ENCODE measurements at places on chromosomes 12 and 14.

DNA sequence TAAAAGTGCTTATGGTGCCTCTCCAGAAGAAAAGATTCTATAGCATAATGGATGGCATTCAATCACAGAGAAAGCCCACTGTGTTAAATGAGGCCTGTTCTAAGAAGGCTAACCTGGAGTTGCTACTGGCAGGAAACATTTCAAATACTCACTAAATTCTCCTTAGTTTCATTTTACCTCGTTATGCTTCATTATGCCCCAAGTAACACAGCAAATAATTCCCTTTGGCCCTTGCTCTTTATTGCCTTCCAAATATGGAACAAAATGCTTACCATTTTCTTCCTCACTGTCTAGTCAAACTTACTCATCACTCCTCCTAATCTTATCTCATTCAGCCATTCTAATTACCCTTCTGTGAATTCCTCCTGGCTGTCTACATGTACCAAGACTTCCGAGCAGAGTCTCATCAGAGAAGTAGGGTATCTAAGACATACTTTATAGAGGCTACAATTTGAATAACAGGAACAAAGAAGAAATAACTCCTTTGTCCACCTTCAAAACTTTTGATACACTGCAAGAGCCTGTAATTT lies 292.1 kb upstream of the CLEC14A start:
- no peak for DNase-seq

- DNase-seq: no peak
Measured at GRCh38 chr14:85554106-85554505, 24.2 kb downstream of the FLRT2 start.

DNA sequence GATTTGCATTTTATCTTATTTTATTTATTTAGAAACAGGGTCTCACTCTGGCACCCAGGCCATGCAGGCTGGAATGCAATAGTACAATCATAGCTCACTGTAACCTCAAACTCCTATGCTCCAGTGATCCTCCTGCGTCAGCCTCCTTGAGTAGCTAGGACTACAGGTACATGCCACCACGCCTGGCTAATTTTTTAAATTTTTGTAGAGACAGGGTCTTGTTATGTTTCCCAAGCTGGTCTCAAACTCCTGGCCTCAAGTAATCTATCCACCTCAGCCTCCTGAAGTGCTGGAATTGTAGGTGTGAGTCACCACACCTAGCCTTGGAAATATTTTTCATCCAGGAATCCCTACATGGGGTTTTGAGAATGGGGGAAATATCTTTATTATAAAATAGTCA lies 84.6 kb downstream of the MAPKAPK5 start:
- no peak for DNase-seq

- no peak for DNase-seq
Measured at GRCh38 chr14:46581036-46581671, 70.4 kb downstream of the RPL10L start.

GRCh38 chr14:64812412-64812811 lies 67.3 kb downstream of the SPTB start:
- no peak for DNase-seq

DNA sequence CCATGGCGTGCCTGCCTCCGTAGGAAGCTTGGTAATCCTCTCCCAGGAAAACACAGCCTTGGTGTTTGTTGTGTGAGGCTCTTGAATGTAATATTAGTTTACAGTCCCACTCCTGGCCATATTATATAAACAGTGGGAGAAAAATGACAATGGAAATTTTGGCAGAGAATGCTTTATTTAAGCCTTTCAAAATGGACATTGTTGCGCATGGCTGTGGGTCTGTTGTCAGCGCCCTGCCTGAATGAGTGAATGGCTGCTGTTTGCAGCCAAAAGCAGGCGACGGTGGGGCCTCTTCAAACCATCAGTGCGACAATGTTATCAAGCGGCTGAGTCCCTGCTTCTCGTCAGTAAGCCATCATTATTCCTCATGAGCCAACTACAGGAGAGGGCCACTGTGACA lies 201.8 kb upstream of the RMST start:
- DNase-seq: no peak

DNA sequence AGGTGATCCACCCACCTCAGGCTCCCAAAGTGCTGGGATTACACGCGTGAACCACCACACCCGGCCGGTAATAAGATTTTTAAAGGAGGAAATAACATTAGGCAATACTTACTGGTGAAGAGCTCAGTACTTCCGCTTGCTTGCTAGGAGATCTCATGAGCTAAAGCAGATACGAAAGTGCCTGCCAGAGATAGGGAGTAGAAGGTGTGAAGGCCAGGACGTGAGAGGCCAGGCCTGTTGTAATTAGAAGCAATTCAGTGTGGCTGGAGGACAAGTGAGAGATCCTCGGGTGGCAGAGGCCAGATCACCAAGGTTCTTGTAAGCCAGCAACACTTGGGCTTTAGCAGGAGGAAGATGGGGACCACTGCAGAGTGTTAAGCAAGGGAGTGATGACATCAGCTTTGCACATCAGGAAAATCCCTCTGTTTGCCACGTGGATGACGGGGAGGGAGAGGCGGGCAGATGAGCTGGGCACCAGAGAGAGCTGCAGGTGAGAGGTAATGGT lies 7.6 kb downstream of the TECPR2 start:
- no peak for DNase-seq

DNA sequence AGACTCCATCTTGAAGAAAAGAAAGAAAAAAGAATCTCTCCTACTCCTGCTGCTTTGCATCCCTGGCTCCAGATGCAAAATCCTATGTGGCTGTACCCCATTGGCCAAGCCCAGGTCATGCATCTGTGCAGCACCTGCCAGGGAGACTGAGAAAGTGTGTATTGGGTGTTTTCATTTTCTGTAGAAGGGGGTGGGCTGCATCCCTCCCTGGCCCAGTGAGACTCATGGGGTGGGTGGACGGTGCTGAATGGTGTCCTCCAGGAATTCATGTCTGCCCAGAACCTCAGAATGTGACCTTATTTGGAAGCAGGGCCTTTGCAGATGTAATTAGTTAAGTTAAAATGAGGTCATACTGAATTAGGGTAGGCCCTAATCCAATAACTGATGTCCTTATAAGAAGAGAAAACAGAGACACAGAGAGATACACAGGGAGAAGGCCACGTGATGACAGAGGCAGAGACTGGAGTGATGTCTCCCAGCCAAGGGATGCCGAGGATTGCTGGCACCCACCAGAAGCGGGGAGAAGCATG lies 23.2 kb downstream of the MOAP1 start:
- DNase-seq: no peak

DNA sequence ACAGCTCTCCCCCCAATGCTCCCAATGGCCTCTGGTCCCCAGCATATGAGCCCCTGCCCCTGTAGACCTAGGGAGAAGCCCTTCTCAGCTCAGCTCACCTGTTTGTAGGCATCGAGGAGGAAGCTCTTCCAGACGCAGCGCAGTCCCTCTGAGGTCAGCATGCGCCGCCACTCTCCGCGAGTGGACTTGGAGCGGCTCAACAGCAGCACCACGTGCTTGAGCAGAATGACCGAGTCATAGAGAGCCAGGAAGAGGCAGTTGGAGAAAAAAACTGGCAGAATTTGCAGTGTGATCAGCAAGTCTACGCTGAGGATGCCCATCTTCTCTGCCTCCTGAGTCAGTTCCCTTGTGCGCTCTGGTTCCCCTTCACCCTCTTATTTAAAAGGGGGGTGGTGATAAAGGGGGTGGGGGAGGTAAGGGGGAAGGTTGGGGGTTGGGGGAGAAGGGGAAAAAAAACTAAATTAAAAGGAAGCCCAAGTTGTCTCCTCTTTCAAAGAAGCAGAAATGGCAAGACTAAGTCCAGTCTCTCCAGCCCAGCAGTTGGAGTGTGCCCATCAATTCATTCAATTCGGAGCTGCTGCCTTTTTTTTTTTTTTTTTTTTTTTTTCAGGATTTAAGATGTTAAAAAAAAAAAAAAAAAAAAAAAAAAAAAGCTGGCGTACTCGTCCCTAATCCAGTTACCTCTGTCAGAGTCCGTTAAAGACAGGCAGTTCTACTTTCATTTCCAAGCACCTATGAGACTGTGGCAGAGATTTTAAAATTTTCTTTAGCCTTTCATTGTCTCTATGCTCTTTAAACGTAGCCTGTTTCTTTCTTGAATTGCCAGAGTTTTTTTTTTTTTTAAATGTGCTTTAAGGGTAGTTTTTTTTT lies at the start of gene DIO2:
Gene DIO2 (minus strand): TSS at position 352 of the 870 bp plus-strand sequence. CDS start 32 bp downstream, at position 320.
- DNase-seq: no peak

DNA sequence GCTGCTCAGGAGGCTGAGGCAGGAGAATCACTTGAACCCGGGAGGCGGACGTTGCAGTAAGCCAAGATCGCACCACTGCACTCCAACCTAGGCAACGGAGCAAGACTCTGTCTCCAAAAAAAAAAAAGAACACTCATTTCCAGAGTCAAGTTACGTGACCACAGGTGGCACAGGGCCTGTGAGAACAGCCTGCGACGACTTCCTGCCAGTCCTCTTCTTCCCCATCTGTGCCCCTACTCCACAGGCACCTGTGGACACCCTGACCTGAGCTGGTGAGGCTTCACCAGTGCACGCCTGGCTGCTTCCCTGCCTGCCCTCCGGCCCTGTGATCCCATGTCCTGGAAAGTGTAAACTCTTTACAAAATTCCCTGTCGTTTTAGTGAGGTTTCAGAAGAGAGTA lies 77.7 kb downstream of the PPP2R5C start:
- no peak for DNase-seq

DNA sequence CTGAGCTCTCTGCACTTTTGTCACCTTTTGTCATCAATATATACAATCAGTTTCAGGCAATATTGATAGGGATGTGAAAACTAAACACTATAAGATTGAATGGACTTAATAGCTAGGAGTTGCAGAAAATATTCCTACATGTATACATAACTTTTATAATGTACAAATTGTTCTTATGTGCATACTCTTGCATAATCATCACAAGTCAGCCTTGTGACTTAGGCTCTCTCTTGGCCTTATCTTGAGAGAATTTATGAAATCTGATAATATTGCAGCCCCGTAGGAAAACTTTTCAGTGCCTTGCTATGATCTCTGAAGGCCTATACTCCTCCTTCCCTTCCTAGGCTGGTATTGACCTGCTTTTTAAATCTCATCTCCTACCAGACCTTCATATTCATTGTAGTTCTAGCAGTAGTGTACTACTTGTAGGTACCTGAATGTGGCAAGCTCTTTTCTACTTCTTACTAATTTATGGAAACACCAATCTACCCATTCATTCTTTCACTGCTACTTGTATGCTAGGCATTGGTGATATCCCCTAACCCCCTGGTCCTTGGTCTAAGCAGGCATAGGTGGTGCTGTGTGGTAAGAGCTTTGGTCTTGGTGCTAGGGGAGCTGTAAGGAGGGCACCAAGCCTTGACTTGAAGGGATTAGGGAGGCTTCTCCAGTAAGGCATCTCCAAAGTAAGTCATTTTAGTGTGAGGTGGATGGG lies 100.0 kb downstream of the PRKCH start:
- no peak for DNase-seq

DNA sequence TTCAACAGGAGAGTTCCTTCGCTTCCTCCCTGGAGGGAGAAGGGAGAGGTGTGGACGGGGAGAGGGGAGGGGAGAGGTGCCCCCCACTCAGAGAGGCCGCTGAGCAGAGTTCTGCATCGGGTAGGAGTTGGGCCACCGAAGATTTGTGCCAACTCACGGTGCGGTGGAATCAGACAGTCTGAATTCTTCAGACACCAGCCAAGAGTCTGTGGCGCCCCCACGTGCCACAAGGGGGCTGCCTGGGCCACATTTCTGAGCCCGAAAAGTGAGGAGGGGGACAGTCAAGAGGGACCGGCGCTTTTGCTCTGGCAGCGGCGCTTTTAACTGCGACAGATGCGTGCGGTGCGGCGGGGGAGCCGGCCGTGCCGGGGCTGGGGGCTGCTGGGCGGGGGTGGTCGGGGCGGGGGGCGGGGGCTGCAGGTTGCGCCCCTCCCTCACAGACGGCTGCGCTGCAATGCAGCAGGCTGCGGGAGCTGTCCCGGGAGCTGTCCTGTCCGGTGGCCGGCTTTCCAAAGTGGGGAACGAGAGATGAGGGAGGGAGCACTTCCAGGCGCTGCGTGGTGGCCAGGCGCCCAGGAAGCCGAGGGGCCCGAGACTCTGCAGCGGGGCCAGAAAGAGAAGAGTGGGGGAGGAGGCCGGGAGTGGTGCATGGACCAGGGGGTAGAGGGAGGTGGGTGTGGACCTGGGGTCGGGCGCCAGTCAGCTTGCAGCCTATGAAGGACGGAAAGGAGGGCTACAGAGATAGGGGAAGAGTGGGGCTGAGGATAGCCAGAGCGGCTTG lies 975 bp upstream of the RTL1 start:
- no peak for DNase-seq

- DNase-seq: no peak
Measured at GRCh38 chr14:96663491-96664067, 133.6 kb upstream of the VRK1 start.

DNA sequence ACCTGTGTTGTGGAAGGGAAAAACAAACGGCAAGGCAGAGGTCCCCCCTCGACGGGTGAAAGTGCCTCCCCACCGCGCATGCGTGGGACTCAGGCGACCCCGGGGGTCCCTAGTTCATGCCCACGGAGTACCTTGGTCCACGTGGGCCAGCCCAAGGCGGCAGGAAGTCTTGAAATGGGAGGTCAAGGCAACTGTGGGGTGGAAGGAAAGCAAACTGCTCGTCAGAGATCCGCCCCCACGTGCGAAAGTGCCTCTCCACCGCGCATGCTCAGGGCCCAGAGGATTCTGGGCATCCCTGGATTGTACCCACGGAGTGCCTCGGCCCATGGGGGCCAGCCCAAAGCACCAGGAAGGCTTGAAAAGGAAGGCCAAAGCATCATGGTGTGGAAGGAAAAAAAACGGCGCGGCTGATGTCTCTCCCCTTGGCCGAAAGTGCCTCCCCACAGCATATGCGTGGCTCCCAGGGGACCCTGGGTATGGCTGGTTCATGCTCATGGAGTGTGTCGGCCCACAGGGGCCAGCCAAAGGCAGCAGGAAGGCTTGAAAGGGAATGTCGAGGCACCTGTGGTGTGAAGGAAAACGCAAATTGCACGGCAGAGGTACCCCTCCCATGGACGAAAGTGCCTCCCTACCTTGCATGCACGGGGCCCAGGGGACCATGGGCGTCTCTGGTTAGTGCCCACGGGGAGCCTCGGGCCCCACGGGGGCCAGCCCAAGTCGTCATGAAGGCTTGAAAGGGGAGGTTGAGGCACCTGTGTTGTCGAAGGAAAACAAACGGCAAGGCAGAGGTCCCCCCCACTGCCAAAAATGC lies 369.7 kb downstream of the ALG10 start:
- DNase-seq: no peak

- DNase-seq: no peak
Measured at GRCh38 chr12:85781766-85782165, 54.4 kb downstream of the RASSF9 start.

- DNase-seq: no peak
Measured at GRCh38 chr12:54330442-54330841, 5.5 kb downstream of the COPZ1 start.

DNA sequence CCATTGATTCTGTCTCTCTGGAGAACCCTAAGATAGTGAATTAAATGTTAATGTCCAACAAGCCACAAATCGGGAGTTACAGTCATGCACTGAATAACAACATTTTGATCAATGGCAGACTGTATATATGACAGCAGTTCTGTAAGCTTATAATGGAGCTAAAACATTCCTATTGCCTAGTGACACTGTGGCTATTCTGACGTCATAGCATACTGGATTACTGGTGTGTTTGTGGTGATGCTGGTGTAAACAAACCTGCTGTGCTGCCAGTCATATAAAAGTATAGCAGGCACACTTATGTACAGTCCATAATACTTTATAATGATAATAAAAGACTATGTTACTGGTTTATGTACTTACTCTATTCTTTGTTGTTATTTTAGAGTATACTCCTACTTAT lies 56.7 kb upstream of the BICD1 start:
- DNase-seq: no peak

GRCh38 chr12:103771466-103771865 lies 69.6 kb downstream of the NT5DC3 start:
- no peak for DNase-seq
